ENCODE measurements at places on chromosomes 1 and 21.

GRCh38 chr1:173201969-173202368 is 5.2 kb downstream of the TNFSF4 start:
- DNase-seq = no peak

GRCh38 chr1:117834416-117834815 is 95.0 kb downstream of the GDAP2 start:
- no peak for DNase-seq

GRCh38 chr1:22285549-22286396 is 142.9 kb upstream of the WNT4 start:
- DNase-seq = peak; percentile 8

DNA sequence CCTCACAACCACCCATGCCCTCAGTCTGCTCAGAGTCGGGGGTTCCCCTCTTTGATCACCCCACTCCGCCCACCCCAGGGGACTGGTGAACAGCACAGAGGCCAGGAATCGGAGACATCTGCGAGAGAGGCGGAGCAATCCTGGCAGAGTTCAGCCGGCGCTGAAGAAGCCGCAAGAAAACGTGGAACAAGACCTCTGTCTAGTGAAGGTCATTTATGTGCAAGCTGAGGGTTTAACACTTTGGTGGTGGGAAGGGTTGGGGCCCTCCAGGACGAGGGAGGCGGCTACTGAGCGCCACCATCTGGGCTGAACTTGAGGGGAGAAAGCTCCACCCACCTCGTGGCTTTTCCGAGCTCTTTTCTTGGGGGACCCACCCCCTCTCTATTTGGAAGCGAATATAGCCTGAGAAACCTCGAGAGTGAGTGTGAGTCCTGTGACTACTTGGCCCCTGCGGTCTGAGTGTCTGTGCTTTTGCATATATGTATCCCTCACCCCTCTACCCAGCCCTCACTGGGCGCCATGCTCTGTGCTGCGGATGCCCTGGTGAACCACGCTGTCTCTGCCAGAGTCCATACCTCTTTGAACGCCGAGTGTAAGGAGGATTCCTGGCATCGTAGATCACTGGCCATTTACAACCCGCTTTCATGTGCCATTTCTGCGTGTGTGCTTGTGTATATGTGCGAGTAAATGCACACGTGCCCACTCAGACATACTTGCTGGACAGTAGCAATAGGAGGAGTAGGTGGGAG is 1.2 kb upstream of the EPHA10 start:
- DNase-seq = no peak

- no peak for DNase-seq
Observed at GRCh38 chr1:78620666-78621065, 418 bp downstream of the IFI44L start.

GRCh38 chr21:27058673-27059605 is 92.1 kb upstream of the ADAMTS5 start:
- DNase-seq = no peak

- no peak for DNase-seq
Observed at GRCh38 chr1:235784950-235785349, 81.8 kb downstream of the LYST start.

All from central memory CD8-positive, alpha-beta T cell (primary cell).